NCI-H2029 treated with DMSO at 0.1 percent for 48 hours (cell line): ENCODE measurements at places on chromosomes 7 and 10.

DNA sequence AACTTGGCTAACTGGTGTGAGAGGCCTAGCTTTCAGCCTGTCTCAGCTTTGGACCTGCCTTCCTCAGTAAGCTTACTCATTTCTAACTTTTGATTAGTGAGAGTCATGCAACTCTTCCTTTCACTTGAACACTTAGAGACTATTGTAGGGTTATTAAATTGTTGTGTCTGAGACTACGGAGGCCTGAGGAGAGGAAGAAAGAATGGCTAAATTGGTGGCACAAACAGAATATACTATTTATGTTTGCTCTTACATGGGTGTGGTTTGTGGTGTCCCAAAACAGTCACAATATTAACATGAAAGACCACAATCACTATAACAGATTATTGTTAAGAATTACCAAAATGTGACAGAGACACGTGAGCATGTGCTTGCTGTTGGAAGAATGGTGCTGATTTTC is 82.1 kb downstream of the TRIM24 start:
- no peak for DNase-seq

- DNase-seq, result no peak
These were observed at the start of gene PLAC9 for GRCh38 chr10:80132299-80133139. Gene PLAC9 (plus strand): TSS chr10:80132730. CDS start chr10:80132763, 33 bp downstream.

DNA sequence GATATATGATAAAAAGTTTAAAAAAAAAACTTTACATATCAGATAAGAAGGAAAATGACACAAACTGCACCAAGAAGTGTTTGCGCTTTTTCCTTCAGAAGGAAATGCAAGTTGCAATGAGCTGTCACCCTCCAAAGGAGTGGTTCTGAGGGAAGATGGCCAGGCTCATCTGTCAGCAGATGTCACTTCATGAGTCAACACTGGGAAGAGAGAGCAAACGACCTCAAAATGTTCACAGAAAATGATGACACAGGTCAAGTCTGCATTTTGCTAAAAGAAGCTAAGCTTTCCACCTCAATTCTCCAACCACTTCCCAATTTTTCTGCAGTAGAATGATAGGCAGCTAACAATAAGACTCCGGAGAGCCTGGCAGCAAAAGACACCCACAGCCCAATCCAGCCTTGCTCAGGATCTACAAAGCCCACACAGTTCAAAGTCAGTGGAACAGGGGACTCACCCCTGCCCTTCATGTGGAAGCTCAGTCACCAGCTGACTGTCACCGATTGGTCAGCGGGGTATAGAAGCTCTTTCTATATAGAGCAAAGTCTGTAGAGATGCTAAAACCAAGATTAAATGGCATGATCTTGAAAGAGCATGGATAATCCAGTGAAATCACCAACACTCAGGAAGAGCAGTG is 155.1 kb upstream of the NEBL start:
- DNase-seq, result no peak

- no peak for DNase-seq
These were observed 51.9 kb downstream of the SLC16A9 start for GRCh38 chr10:59657724-59658123.

DNA sequence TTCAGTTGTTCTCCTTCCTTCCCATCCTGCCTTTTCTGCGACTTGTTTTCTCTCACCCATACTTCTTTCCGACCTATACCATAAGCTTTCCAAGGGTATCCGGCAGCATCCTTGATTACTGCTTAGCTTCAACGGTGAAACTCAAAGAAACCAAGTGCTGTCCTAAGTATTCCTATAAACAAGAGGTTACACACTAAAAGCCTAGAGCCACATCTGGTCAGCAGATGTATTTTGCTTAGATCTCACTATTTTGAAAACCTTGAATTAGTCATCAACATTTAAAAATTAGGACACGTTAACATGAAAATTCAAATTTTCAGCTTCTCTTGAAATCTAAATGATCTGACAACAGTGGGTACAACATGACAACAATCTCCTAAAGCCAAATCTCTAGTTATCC is 20.0 kb downstream of the ARHGAP21 start:
- no peak for DNase-seq
